AML-193 (cell line): ENCODE measurements at places on chromosomes 7 and 10.

GRCh38 chr7:142859829-142860228, 5.0 kb downstream of the EPHB6 start:
- no peak for DNase-seq

DNA sequence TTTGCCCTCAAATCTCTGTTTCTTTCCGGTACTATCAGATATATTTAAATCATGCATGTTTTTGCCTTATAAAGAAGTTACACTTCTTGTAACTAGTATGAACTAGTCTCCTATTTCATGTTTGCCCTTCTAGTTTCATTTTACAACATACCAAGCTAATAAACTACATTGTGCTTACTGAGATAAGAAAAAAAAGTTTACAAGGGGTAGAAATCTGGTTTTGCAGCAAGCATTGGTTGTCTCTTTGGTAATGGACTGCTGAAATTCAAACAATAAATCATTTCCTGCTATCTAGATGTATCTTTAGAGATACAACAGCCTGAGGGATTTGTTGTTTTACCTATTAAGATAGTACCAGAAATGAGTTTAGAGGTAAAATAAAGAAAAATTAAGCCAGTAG, 18.8 kb downstream of the PTTG1IP2 start:
- no peak for DNase-seq

GRCh38 chr10:96829029-96829773, 2.9 kb upstream of the LCOR start:
- DNase-seq, result no peak

DNA sequence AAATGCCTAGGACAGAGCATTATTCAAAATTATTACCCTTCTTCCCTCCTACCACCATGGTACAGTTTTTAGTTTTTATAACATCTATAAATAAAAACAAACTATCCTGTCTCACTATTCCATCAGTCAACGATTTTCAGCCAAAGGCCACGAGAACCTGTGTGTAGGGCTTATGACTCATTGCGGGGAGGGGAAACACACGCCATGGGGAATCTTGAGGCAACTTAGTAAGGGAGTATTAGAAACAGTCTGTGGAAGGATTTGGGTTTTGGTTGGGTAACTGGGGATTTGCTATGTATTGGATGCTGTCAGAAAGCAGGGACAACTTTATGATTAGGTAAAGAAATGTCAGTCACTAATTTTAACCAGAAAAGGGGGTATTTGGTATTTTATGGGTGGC, 14.7 kb downstream of the GPR141 start:
- DNase-seq, result no peak

DNA sequence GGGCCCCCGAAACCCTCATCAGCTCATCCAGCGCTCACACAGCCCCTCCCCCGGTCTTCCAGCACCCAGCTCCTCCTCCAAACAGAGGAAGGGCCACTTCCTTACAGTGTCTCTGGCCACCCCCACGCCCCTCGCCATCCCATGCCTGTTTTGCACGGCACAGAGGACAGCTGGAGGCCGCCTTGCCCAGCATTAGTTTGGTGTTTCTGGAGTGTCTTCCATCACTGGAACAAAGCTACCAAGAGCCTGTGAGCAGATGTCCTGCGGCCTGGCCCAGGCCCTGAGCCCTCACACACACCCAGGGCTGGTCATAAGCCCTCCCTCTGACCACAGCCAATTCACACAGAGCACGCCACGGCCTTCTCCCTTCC, 82.3 kb downstream of the MAD1L1 start:
- no peak for DNase-seq
